ENCODE measurements at places on chromosomes 13 and 19.
A peak's percentile ranks its signal among the peaks of the same experiment; 100 is the strongest.

DNA sequence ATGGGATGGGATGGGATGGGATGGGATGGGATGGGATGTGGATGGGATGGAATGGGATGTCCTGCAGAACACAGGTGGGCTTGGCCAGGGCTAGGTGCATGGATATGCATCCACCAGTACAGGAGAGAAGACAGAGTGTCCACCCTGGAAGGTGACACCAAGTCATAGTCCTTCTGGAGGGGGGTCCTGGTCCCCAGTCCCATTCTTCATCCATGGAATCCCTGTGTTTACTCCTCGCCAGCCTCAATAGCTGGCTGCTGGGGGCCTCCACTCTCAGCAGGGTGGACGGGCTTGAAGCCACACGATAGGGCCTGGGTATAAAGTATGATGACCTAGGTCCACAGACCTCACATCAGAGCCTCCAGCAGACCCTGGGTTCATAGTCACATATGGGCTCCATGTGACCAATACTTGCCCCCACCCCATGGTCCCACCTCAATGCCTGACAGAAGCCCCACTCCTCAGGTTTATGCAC lies 40.1 kb downstream of the RFX2 start:
- DNase-seq: no peak

DNA sequence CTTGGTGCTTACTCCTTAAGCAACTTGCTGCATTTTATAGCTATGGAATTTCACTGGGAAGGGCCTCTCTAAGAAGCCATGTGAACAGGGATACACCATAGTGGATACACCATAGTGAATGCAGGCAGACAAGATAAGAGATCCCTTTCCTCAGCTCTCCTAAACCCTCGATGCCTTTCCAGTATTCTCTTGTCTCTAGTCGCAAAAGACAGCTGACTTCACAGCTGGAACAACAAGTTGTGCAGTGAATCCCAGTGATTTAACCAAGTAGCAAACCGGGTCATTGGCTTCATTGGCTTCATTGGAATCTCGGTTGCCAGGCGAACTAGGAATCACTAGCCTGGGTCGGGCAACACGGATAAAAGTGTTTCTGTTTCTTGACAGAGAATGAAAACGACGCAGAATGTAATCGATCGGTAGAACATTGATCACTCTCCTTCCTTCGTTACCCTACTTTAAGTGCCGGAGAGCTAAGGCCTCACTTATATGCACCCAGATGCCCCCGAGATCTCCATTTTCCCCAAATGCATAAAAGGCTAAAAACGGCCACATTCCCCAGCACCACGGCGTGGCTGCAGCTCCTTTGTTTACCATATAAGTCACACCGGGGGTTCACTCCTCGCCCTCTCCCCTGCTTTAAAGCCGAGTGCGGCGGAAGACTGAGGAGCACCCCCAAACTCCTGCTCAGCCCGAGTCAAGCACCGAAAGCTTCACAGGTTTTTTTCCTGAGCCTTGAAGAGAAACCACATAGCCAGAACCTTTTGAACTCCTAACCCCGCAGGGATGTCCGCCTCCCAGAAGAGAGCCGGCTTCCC lies 674 bp downstream of the TRPC4 start:
- peak; percentile 1 for DNase-seq

GRCh38 chr19:3469638-3470499 lies 10.5 kb downstream of the SMIM24 start:
- DNase-seq: no peak

DNA sequence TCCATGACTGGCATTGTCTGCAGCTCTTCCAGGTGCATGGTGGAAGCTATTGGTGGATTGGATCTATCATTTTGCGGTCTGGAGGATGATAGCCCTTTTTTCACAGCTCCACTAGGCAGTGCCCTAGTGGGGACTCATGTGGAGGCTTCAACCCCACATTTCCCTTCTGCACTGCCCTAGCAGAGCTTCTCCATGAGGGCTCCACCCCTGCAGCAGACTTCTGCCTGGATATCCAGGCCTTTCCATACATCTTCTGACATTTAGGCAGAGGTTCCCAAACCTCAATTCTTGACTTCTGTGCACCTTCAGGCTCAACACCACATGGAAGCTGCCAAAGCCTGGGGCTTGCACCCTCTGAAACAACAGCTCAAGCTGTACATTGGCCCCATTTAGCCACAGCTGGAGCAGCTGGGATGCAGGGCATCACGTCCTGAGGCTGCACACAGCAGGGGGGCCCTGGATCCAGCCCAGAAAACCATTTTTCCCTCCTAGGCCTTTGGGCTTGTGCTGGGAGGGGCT lies 800.2 kb upstream of the MIR17HG start:
- DNase-seq: no peak

GRCh38 chr19:4063369-4064148 lies 3.1 kb downstream of the ZBTB7A start:
- DNase-seq: no peak

- DNase-seq: no peak
Measured at GRCh38 chr13:26257049-26257448, 3.1 kb downstream of the CDK8 start.

DNA sequence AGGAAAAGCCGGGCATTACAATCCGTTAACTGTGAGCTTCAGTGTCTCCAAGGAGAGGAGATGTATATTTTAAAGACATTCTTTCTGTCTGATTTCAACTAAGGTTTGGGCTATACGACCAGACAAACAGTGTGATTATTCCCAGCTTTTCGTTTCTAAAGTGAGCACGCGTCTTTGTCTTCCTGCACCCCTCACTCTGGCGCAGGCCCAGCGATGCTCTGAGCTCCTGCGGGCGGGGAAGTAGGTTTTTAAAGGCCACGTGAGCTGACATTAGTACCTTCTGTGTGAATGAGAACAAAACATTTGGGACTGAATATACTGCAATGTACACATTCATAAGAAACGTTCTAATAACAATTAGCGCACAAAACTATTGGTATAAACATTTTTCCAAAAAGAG lies 15.3 kb upstream of the RANBP3 start:
- DNase-seq: no peak

- no peak for DNase-seq
Measured at GRCh38 chr13:100178309-100178708, 89.4 kb downstream of the PCCA start.

Data from SK-N-DZ (cell line).